Activated T-cell treated with anti-CD3 and anti-CD28 coated beads for 4 hours (primary cell): ENCODE measurements at places on chromosomes 4 and X.

DNA sequence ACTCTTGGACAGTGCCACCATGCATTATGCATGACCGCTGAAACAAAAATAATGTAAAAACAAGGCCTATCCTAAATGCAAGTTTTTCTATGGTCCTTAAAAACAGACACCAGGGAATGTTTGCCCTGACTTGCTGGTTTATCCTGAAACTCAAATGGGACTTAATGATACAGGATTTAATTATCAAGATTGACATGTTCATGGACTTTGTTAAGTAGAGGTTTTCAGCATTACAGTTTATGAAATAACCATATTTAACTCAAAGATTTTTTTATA is 1.3 kb downstream of the NFKB1 start:
- no peak for DNase-seq

GRCh38 chr4:83947830-83948193 is 411.9 kb downstream of the GPAT3 start:
- no peak for DNase-seq

DNA sequence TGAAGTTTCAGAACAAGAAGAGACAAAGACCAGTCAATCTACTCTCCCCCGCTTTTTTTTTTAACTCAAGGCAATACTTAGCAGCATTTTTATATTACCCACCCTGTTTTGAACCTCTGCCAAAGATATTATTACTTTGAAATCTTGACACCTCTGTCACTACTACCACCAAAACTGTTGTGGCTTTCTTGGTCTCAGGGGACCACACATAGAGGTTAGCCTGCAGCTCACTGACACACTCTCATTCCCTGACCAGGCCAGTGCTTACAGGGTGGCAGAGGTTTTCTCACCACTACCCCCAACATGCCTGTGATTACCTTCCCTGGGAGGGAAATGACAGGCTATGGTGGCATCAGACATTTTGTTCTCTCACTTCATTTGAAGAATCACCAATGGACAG is 137.4 kb upstream of the STIM2 start:
- DNase-seq = no peak

DNA sequence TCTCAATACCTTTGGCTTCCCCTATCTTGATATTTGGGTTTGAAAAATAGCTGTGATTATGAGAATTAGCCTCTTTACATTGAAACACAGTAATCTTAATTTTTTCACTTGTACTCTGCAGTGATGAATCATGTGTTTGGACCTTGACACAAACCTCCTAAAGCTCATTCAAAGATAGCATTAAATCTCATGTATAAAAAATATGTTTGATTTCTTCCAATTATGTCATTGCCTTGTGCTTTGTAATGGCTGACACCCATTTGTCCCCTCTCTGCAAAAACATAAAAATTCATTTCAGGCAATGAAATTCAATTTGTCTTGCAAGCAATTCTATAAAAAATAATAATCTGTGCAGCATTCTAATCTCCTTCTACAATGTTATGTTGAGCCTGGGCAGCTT is 422.4 kb upstream of the BOD1L1 start:
- no peak for DNase-seq

- no peak for DNase-seq
These were observed 587.4 kb downstream of the RPA4 start for GRCh38 chrX:97471071-97471470.

DNA sequence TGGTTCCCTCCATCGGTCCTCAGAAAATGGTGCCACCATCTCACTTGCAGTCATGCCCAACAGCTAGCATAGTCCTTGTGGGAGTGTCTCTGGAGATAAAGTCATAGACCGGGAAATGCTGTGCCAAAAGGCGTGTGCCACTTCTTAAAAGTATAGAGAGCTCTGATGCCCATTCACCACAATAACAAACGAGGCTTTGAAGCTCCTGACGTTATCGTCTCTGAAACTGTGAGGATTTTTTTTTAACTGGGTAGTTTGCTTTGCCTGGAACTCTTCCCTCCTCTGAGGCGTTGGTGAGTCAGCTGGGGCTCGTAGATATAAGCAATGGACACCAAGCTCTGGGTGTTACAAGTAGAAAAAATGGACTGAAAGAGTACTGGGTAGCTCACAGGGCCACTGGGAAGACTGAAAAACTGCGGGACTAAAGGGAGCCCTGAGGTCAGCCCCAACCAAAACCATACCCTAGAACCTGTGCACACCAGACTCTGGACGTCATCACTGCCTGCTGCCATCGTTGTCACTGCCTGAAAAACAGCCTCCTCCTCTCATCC is 89.4 kb upstream of the TRIM2 start:
- peak; percentile 22 for DNase-seq
